Urinary bladder (tissue), 4 donors: ENCODE measurements at places on chromosomes 6 and 20. TPM values are rescaled to one million over a fixed set of nuclear protein-coding genes. Genes with fewer than 3 reads are reported as not detected.

DNA sequence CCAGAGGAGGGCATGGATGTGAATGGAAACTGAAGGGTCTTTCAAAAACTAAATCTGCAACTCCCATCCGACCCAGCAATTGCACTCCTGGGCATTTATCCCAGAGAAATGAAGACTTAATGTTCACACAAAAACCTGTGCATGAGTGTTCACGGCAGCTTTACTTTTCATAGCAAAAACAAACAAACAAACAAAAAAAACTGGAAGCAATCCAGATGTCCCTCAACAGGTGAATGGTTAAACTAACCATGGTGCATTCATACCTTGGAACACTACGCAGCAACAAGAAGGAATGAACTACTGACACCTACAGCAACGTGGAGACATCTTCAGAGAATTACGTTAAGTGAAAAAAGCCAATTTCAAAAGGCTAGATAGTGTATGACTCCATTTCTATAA, 32.2 kb downstream of the PMEPA1 start:
- no peak for DNase-seq

DNA sequence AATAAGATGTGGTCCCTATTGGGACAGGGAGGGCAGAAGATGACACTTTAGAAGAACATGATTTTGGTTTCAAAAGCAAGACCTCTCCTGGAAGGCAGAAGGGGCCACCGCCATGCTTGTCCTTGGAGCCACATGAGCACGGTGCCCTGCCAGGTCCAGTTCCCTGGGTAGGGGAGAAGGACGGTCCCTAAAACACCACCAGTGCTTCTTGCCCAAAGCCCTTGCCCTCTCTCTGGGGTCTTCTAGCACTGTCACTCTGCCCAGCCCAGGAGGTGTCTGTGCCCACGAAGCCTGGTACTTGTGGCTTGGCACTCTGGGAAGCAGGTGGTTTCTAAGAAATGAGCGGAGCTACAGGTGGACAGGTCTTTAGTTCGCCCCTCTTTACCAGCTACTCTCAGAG, 46.0 kb downstream of the PLCG1 start:
- DNase-seq, result no peak

GRCh38 chr6:120405947-120406346, 928.3 kb downstream of the TBC1D32 start:
- DNase-seq, result no peak

DNA sequence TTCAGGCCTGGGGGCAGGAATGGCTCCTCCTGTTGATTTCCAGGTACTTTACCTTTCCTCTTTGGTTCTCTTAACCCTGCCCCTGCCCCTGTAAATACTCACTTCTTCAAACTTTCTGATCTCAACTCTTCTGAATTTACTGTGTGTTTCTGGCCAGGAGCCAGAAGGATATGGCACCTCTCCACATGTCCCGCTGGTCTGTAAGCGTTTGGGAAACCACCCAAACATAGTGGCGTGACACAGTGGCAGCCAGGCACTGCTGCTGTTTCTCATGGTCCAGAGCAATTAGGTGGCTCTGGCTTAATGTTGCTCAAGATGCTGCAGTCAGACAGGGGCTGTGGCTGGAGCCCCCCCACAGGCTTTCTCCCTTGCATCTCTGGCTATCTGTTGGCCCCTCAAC, 374.5 kb downstream of the RNGTT start:
- DNase-seq, result no peak

GRCh38 chr6:111982681-111983080, 71.2 kb upstream of the CCN6 start:
- DNase-seq, result no peak

- DNase-seq, result no peak
Measured at GRCh38 chr6:73790574-73790973, 94.6 kb downstream of the CD109 start.

- no peak for DNase-seq
Measured at GRCh38 chr6:62976566-62976965, 234.7 kb upstream of the FKBP1C start.

DNA sequence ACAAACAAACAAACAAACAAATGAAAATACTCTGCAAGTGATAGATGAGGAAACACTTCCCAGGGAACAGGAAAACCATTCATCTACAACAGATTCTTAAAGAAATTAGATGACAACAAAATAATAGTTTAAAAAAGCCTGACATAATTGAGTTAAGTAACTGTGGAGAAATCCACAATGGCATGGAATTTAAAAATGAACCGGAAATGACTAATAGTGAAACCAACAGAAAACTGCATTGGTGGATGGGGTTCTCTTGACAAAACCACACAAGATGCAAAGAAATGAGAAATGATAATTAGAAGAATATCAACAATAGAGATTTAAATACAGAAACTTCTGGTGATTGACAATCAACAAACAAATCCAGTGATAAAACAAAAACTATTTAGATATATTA, 785.6 kb downstream of the QKI start:
- no peak for DNase-seq

GRCh38 chr6:20870493-20870892, 336.2 kb downstream of the CDKAL1 start:
- DNase-seq, result no peak

- no peak for DNase-seq
Measured at GRCh38 chr6:101403216-101403945, 9.9 kb downstream of the GRIK2 start.

HLA-DOA gene
- polyA plus RNA-seq, result 5.7 TPM

IL17A gene
- polyA plus RNA-seq, result not detected

CST8 gene
- not detected for polyA plus RNA-seq

BCAS1 gene
- 7.5 TPM for polyA plus RNA-seq

KCNG1 gene
- 8.3 TPM for polyA plus RNA-seq

SLC22A16 gene
- polyA plus RNA-seq, result 0.53 TPM

IP6K3 gene
- 2.4 TPM for polyA plus RNA-seq

RMND1 gene
- 11.2 TPM for polyA plus RNA-seq
